ENCODE measurements at places on chromosomes 6 and 20.

- no peak for DNase-seq
Measured at GRCh38 chr6:34536251-34536958, 19.7 kb downstream of the SPDEF start.

GRCh38 chr20:20821484-20822260, 109.2 kb upstream of the RALGAPA2 start:
- no peak for DNase-seq

DNA sequence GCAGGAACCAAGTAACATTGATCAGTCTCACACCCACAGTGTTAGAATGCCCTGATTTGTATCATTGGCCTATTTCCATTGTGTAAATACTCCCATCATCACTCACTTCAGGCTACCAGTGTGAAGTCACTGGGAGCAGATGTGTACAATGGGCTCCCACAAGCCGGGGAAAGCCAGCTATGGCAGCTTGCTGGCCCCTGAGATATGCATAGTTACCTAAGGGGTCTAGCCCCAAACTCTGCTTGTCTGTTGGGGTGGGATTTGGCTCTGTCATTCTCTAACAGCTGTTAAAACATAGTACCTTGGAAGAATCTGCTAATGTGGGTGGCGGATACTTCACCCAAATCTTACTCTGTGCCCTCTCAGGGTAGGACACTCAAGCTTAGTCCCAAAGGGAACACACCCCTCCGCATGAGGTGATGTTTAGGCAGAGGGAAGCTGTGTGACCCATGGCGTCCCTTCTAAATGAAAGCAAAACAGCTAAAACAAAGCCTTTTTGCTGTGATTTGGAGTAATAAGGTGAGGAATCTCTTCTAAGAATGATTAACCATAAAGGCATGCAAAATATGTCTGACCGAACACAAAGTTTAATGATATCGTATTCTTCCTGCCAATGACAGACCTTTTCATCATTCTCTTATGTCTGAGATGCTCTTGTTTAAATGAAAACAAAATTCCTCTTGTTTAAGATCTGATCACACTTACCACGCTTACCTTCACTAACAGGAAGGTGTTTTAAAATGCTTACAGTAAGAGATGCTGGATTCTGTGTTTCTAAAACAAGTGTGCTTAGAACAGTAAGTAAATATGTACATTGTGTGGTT, 45.9 kb upstream of the PXDC1 start:
- DNase-seq = no peak

- DNase-seq = no peak
Measured at GRCh38 chr6:45420909-45421708, 43.4 kb upstream of the SUPT3H start.

DNA sequence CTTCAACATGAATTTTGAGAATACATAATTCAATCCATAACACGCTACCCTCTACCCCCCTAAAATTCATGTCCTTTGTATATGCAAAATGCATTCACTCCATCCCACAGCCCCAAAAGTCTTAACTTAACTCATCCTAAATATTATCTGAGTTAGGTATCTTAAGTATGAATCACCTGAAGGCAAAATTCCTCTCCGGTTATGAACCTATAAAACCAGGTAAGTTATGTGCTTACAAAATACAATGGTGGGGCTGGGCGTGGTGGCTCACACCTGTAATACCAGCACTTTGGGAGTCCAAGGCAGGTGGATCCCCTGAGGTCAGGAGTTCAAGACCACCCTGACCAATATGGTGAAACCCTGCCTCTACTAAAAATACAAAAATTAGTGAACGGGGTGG, 23.5 kb upstream of the PRSS35 start:
- DNase-seq = no peak

DNA sequence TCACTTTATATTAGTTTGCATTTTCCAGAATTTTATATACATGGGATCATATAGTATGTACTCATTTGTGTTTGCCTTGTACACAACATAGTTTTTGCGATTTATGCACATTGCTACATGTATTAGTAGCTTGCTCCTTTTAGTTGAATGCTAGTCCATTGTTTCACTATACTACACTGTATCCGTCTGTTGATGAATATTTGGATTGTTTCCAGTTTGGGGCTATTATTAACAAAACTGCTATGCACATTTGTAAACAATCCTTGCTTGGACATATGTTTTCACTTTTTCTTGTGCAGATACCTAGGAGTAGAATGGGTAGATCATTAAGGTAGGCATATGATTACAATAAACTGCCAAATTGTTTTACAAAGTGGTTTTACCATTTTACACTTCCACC, 3.9 kb upstream of the LRRC1 start:
- no peak for DNase-seq

DNA sequence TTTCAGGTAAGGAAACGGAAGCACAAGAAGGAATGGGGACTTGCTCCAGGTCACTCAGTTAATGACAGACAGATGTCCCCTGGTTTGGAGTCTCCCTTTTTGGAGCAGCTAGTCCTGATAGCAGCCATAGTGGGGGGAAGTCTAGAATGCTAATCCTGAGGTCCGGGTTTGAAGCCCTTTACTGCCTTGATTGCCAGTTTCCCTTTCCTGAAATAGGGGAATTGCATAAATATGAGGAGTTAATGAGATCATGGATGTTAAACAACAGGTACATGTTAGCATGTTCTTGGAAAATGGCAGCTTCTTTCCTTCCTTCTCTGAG, 341 bp upstream of the TTPAL start:
- no peak for DNase-seq
